ENCODE measurements at places on chromosomes 5 and 9. TPM values are rescaled to one million over a fixed set of nuclear protein-coding genes. Genes with fewer than 3 reads are reported as not detected.
A peak's percentile ranks its signal among the peaks of the same experiment; 100 is the strongest.

DNA sequence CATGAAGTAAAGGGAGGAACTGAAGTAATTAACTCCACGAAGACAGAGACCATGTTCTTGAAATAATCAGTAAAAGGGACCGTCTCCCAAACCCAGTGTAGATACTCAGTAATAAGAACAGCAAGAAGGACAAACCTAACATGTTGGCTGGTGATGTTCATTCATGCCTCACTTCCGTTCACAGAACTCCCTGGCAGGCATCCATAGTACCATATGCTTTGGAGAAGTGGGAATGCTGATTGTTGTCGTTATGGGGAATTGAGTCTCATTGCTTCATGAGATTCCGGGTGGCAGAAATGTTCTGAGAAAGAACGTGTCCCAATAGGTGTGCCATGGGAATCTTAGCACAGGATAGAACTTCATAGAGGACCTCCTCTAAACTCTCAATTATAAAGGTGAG, 452.3 kb downstream of the ZSWIM6 start:
- DNase-seq, result no peak

DNA sequence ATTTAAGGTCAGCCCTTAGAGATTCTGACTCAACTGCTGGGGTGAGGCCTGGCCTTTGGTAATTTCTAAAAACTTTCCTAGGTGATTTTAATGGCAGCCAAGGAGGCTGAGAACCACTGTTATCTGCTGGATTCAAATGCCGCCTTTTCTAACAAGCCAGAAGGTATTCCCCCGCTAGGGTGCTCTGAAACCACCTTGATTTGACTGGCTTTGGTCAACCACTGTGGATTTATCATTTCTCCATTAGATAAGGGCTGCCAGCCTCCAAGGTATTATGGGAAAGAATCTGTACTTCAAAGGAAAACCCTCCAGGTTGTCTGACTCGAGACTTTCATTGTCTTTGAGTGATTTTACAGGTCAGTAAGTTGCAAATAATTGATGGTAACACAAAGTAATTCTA, 4.3 kb downstream of the ANXA6 start:
- no peak for DNase-seq

DNA sequence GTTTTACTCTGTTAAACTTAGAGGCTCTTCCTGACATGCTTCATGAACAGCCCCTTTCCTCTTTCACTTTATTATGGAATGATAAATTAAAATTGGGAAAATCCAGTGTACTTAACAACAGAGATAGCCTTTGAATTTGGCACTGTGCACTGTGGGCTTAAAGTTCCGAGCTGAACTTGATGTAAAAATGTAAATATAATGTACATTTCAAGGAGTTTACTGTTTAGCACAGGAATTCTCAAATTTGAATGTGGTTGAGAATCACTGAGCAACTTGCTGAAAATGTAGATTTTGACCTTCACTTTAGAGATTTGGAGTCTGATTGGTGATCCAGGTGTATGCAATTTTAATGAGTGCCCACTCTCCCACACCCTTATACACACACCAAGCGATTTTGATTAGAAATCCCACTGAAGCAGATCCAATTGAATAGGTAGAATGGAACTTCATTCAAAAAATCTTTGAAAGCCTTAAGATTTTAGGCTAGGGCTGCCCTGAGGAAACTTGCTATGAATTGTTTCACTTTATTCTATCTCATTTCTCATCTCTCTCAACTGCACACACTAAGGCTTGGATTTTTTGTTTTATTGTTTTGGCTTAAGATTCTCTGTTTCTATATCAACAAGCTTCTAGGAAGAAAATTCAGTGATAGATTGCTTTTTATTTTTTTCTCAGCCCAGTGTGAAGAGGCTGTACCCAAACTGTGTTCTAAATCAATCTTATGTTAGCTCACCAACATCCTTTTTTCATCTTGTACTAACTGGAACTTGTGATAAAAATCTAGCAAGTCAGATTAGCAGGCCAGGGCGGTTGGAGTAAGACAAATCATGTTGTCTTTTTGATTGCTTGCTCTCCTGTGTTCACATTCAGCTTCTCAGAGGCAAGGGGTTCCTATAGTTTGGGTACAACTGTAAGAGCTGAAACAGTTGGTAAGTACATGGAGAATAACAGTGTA, 22.9 kb downstream of the NUDT12 start:
- no peak for DNase-seq

- no peak for DNase-seq
Observed at GRCh38 chr5:53917826-53918225, 357.4 kb downstream of the NDUFS4 start.

DNA sequence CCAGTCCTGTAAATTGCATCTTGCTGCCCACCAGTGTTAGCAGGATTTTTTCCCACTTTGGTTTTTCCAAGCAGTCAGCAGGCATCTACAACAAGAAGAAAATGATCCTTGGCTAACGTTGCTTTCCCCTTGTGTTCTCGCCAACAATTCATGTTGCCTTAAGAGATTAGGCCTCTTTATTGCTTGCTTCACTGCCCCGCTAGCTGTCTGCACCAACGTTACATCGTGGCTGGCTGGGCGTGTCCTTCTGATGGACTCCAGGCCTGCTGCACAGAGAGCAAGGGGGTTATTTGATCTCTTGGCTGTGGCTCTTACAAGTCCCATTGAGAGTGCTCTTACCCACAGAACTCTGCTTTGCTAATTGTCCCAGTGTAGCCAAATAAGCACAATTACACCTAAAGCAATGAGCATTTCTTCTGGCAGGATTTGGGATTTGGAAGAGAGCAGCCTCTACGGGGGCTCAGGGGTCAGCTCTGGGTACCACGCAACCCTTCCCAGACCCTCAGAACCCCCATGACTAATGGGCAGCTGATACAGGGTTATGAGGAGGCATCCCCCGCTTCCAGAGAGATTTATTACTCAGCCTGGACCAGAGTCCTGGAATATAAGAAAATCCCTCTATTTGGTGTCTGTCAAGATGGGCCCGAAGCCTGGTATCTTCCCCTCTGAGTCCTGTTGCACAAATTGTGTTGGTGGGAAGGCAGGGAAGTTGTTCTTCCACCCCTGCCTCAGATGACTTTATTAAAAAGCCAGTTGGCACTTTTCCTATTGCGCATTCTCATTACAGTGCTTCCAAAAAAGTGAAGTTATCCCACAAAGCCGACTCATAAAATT, 17.6 kb downstream of the DCANP1 start:
- DNase-seq, result peak; percentile 57

- DNase-seq, result no peak
Observed at GRCh38 chr5:180100621-180101450, 29.3 kb upstream of the RNF130 start.

DNA sequence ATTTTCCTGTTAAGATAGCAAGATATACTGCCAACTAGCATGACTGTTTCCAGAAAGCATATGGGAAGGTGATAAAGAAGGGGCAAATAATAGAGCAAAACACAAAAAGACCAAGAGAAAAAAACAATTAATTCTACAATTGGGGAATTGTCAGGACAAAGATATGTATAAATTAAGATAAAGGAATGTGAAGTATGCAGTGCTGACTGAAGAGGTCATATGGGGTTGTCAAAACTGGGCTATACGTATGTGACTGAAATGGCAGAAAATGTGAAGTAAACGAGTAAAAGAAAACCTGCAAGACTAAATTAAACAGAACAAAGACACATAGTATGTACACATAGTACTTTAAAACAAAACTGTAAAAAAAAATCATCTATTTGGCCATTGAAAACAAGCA, 222.3 kb downstream of the ARL15 start:
- no peak for DNase-seq

DNA sequence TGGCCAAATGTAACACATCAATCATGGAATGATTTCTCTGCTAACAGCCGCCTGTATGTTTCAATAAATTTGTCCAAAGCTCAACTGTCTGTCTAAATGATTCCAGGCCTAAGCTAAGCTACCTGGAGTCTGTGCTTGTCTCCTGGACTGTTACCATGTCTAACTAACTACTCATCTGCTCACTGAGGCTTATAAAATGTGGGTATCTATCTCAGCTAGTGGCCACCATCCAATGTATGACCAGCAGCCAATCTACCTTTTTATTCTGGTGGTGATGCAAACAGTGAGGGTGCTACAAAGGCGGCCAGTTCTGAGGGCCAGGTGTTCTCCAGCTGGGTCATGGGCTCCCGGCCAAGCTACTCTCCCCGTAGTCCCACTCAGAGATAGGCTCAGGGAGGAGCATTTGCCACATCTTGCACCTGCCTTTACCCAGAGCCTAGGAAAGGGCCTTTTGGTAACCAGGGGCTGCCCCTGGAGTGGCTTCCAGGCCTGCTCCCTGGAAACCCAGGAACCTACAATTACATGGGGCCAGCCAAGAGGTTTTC, 59.1 kb downstream of the PFDN1 start:
- peak; percentile 56 for DNase-seq

- DNase-seq, result no peak
Observed at GRCh38 chr9:114506082-114506390, 763 bp upstream of the WHRN start.

GRCh38 chr5:158502686-158503085, 597.0 kb downstream of the EBF1 start:
- no peak for DNase-seq

- DNase-seq, result no peak
Observed at GRCh38 chr5:158079097-158079496, 220.2 kb upstream of the CLINT1 start.

DNA sequence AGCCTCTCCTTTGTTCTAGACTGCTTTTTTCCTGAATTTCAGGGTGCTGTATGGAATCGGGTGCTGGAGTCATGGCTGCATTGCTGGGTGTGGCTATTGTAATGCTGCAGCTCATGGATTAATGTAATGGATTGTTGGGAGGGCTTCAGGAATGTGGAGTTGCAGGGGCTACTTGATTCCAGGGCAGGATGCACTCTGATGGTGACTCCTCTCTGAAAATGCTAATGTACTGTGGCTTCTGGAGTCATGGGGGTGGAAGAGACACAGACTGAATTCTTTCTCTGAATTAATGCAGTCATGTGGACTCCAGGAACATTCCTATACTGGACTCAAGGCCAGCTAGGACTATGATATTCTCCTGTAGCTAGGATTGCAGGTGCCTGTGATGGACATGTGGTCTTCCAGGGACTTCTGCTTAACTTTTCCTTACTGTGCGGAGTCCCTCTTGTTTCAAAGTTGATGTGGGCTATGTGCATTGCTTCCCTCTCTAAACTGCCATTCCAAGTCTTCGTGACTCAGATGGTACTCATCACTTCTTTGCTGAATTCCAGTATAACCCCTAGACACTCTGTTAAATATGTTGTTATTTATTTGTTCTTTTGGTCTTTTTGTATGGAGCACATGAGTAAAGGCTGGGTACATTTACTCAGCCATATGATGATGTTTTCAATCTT, 396.2 kb downstream of the KCTD16 start:
- no peak for DNase-seq

DNA sequence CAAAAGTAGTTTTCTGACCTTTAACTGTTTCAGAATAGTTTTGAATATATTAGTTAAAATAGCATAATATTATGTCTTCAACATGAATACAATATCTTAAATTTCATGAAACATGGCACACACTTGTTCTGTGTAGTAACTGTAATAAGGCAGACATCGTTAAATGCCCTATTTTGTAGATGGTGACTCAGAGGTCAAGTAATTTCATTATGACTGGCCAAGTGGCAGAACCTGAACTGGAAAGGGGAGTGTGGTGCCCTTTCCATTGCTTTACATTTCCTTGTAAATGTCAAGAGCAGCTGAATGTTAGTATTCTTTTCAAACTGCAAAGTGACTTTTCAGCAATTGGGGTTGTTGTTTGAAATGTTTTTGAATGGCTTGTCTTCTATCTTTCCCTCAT, 201.2 kb upstream of the CDKN2B start:
- DNase-seq, result peak; percentile 28

DNA sequence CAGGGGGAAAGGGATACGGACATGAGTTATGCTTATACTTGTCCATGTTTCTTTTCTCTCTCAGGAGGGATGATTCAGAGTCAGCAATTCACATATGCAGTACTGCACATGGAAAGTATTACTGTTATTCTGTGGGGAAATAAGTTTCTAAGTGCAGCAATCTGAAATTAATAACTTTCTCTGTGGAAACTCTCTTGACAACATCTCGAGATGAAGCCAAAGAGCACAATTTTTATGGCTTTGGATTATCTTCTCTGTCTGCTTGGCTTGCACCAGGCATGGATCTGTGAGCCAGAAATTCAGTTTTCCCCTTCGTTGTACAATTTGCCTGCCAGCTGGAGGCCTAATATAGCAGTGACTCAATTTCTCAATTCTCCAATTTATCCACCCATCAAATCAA, 2.5 kb upstream of the NDFIP1 start:
- DNase-seq, result no peak

GRCh38 chr9:98379572-98379971, 124.1 kb upstream of the TBC1D2 start:
- DNase-seq, result no peak

GRCh38 chr9:130946766-130947617, 7.9 kb upstream of the FIBCD1 start:
- peak; percentile 65 for DNase-seq

GRCh38 chr5:16179936-16180788, 571 bp upstream of the MARCHF11 start:
- DNase-seq, result no peak

- DNase-seq, result no peak
Observed at GRCh38 chr9:90508940-90509339, 133.7 kb downstream of the DIRAS2 start.

DNA sequence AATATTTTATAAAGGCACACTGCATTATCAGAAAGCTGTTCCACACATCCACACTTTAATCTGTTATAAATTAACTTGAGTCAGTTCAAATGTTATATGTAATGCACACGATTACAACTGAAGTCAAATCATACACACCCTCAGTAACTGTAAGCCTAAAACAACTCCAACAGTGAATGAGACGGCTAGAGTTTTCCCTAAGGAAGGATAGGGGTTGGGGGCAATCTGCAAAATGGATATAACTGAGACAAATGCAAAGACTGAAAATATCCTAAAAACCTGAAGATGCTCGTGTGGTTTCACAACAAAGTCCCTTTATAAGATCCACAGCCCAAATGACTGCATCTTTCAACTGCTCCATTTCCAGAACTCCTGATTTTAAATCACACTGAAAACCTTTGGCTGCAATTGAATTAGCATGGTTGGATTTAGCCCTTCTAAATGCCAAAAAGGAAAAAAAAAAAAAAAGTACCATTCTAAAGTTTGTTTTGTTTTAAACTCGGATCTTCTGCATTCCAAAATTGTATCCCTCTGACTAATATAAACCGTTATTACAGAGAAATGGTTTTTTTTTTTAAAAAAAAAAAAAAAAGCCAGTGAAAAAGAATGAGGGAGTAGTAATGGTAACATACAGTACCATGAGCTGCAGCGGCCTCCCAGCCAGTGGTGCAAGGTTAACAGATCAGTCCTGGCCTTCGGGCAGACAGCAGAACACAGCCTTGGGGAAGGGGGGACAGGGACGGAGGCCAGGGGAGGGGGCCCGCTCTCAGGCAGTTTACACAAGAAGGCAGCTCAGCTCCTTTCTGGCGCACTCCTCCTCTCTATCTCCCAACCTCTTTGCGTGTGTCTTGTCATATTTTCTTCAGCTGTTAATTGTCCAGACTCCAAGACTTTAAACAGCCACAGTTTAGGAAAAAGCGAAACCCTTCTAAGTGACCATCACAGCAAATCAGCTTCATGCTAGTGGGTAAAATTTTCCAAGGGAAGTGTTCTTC, 166.1 kb downstream of the BNC2 start:
- DNase-seq, result no peak

The SLC34A3 gene
- not detected for total RNA-seq

The OR13C8 gene
- total RNA-seq, result not detected

The KLF4 gene
- total RNA-seq, result 55.0 TPM

The MPDZ gene
- 12.9 TPM for total RNA-seq

The SAXO1 gene
- total RNA-seq, result 0.18 TPM

The RC3H2 gene
- 31.5 TPM for total RNA-seq

The KIF3A gene
- total RNA-seq, result 0.58 TPM

The WDR31 gene
- 0.29 TPM for total RNA-seq

The ASS1 gene
- 51.9 TPM for total RNA-seq

The CERCAM gene
- total RNA-seq, result 22.8 TPM

The ZBED3 gene
- 8.2 TPM for total RNA-seq

The FOXE1 gene
- total RNA-seq, result not detected

The GABRB2 gene
- total RNA-seq, result not detected

The UBE2D2 gene
- 220 TPM for total RNA-seq

Data from stomach (tissue), 19 donors.